ENCODE measurements at places on chromosomes 2 and 18.

- DNase-seq = no peak
Observed at GRCh38 chr2:6694555-6694954, 171.2 kb downstream of the CMPK2 start.

DNA sequence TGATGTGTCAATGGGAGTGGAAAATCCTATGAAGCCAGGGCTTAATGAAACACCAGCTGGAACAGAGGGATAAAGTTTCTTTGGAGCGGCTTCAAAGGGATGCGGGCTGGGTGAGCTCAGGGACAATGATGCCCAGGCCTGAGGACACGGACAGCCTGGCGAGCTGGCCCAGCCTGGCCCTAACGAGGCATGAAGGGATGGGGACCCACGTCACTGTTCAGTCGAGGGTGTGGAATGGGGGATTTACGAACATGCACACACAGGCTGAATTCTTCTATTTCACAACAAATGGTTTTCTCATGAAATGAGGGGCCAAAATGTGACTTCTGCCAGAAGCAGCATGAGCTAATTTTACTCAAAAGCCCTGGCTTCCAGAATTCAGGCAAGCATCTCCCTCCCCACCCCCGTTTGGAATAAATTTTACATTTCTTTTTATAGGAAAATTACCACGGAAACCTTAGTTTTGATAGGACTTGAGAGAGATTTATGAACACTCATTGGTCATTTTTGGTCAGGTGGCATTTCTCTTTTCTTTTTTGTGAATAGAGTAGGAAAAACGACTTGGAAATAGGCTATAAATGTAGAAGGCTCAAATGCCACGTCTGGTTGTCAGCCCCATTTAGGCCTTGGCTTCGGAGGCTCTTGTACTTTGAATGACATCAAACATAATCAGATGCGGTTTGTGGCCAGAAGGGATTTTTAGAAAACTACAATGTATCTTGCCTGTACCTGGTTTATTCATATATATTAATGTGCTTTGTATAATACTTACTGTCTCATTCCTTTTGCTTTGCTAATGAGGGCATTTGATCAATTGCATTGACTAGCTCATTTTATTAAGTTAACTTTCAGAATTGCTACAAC is 893.8 kb upstream of the CELF4 start:
- DNase-seq = no peak

GRCh38 chr18:77478646-77479442 is 229.2 kb downstream of the GALR1 start:
- peak; percentile 6 for DNase-seq

- DNase-seq = no peak
Observed at GRCh38 chr18:59874166-59874565, 25.6 kb upstream of the PMAIP1 start.
